ENCODE measurements at places on chromosomes 16 and 17.
A peak's percentile ranks its signal among the peaks of the same experiment; 100 is the strongest.

- DNase-seq = peak; percentile 49
Observed at GRCh38 chr17:27494192-27495091, 38.2 kb downstream of the KSR1 start.

DNA sequence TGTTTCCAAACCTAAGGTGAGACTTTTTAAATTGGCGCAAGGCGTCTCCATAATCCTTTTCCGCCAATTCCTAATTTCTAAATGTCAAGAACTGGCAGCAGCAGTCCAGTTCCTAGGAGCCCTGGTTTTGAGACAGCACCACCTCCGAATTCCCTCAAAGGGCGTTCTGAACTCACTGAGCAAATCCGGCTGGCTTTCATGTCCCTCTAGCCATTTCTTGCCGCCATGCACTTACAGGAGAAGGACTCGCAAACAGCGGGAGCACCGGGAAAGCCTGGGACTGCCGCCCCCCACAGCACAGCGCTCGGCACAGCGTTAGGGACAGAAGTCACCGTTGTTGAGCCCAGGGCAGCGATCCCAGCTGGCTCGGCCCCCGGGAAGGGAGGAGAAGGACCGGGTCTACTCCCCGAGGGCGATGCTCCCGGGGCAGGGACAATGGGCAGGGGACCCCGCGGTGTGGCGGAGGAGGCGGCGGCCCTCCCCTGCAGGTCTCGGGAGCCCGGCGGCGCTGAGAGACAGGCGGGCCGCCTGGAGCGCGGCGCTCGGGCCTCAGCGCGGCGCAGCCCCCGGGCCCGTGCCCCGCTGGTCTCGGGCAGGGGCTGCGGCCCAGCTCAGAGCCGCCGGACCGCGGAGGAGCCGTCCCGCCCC lies 545 bp downstream of the ARHGAP17 start:
- no peak for DNase-seq

GRCh38 chr16:17420816-17421215 lies 49.9 kb downstream of the XYLT1 start:
- no peak for DNase-seq

GRCh38 chr16:80274576-80275191 lies 266.1 kb upstream of the DYNLRB2 start:
- peak; percentile 49 for DNase-seq

DNA sequence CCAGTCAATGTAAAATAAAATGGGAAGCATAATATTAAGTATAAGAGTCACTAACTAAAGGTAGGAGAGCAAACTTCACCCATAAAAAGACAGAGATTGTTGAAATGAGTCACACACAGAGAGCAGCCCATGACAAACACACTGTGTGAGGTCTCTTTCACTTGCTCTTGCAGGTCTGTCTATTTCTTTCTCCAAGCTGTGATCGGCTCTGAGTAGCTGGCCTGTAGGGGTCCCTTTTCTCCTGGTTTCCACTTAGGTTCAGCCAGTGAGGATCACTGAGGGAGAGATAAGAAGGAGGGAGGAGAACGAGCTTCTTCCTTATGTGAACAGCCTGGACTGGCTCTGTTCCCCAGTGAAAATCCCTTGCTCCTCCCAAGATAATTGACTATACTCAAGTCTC lies 133.7 kb upstream of the HS3ST3A1 start:
- peak; percentile 13 for DNase-seq

DNA sequence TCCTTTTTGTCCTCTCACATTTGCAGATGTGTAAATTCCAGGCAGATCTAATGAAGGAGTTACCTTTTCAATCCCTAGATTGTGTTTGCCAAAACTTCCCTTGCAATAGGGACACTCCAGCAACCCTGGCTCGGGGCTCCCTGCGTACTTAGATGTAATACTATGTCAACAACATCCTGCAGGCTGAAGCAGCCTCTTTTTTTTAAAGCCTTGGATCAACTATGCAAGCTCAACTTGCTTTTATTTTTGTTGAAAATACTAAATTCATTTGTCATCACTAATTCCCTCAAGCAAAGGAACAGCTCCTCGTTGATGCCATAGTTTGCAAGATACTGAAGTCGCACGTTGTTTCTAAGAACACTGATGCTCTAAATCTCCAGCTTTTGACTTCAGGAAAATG lies 59.1 kb downstream of the GRIN2A start:
- no peak for DNase-seq

- peak; percentile 67 for DNase-seq
Observed at GRCh38 chr16:46853713-46854443, 22.9 kb upstream of the C16orf87 start.

DNA sequence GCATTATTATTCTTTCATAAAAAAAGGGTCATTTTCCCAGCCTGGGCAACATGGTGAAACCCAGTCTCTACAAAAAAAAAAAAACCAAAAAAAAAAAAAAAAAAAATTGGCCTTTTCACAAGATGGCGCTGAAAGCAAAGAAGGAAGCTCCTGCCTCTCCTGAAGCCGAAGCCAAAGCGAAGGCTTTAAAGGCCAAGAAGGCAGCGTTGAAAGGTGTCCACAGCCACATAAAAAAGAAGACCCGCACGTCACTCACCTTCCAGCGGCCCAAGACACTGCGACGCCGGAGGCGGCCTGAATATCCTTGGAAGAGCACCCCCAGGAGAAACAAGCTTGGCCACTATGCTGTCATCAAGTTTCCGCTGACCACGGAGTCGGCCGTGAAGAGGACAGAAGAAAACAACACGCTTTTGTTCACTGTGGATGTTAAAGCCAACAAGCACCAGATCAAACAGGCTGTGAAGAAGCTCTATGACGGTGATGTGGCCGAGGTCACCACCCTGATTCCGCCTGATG lies 4.9 kb upstream of the PGAP6 start:
- no peak for DNase-seq

GRCh38 chr16:54174750-54175149 lies 111.8 kb downstream of the IRX3 start:
- DNase-seq = no peak

- no peak for DNase-seq
Observed at GRCh38 chr17:77803726-77804125, 154.8 kb upstream of the TNRC6C start.

- peak; percentile 95 for DNase-seq
Observed at GRCh38 chr17:47621293-47622179, 28.2 kb upstream of the KPNB1 start.
